ENCODE measurements at places on chromosomes 1 and 21.

- DNase-seq = no peak
Observed at GRCh38 chr1:85864727-85865126, 156.5 kb upstream of the ZNHIT6 start.

GRCh38 chr1:164685266-164686035 lies 126.5 kb downstream of the PBX1 start:
- no peak for DNase-seq

GRCh38 chr1:47778280-47778679 lies 218.9 kb downstream of the TRABD2B start:
- DNase-seq = no peak

GRCh38 chr1:59505596-59506028 lies 208.7 kb downstream of the FGGY start:
- DNase-seq = no peak

GRCh38 chr1:181077576-181078242 lies 10.8 kb upstream of the IER5 start:
- no peak for DNase-seq

GRCh38 chr1:156675210-156676113 lies 1.7 kb downstream of the NES start:
- DNase-seq = no peak

DNA sequence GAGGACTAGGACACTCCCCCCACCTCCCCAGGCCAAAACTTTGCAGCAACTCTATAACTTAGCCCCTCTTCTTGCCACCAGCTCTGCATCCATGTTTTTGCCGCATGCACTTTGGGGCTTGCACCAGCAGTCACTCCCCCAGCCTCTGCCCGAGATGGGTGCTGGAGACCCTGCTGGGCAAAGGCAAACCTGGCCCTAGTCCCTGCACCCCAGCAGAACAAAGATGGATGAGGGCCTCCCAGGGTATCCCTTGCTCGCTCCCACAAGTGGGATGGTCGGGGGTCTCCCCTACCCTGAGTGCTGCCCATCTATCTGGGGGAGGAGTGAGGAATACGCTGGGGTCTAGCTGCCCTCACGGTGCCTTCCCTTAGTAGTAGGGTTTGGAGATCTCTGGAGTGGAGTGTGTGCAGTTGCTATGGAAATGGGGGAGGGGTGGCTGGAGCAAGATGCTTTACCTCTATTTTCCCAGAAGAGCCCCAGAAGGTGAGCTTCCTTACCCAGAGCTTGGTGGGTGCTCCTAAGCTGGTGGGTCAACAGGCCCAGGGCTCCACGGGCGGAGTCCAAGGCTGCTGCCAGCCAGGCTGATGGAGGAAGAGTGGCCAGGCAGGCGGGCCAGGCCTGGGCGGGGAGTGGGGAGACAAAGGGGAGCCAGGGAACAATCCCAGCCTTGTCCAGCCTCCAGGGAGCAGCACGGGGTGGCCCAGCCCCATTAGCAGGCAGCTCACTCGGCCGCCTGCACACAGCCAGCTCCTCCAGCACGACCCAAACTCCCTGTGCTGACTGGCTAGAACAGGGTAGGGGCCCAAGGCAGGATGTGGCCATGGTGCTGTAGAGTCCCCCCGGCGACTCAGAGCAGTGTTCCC lies at the start of gene PAQR6:
Gene PAQR6 (minus strand): TSS at position 597 of the 863 bp plus-strand sequence. CDS start 1,325 bp downstream, outside the sequence.
- DNase-seq = no peak

GRCh38 chr21:37424396-37424795 lies 57.8 kb downstream of the DYRK1A start:
- no peak for DNase-seq

GRCh38 chr1:82604524-82604923 lies 803.8 kb downstream of the ADGRL2 start:
- no peak for DNase-seq

- no peak for DNase-seq
Observed at GRCh38 chr1:230507236-230507635, 81.1 kb upstream of the PGBD5 start.

- no peak for DNase-seq
Observed at GRCh38 chr1:70993798-70994197, 53.8 kb downstream of the PTGER3 start.

GRCh38 chr21:42991992-42992740 lies 17.8 kb downstream of the PKNOX1 start:
- DNase-seq = no peak

DNA sequence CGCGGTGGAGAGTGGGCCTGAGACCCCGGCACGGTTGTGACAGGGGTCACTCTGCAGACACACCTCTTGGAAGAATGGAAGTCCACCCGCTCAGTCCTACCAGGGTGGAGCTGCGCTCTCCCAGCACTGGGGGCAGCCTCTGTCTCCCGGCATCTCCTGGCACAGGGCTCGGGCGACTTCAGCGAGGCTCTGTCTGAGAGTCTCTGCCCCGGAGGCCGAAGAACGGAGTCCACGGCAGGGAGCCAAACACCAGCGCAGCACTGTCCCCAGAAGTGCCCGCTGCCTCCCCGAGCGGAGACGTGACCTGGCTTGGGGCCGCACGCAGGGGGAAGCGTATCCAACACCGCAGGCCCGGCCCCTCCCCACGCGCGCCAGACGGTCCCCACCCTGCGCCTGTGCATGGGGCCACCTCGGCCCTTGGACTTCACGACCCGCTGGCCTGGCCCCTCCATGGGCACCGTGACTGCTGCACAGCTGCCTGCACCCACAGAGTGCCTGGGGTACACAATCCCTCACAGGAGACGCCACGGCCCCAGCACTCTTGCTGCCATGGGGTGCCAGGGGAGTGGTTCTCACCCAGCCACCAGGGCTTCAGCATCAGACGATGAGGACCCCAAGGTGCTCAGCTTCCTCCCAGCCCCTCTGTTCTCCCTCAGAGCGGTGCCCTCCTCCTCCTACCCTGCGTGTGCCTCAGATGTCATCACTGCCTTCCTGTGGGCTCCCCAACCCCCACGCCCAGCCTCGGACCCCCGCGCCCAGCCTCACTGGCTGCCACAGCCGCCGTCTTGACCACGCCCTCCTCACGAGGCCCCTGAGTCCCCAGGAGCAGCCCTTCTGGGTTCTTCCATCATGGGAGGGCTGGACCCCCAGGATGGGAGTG lies 14.9 kb upstream of the RNF223 start:
- no peak for DNase-seq

DNA sequence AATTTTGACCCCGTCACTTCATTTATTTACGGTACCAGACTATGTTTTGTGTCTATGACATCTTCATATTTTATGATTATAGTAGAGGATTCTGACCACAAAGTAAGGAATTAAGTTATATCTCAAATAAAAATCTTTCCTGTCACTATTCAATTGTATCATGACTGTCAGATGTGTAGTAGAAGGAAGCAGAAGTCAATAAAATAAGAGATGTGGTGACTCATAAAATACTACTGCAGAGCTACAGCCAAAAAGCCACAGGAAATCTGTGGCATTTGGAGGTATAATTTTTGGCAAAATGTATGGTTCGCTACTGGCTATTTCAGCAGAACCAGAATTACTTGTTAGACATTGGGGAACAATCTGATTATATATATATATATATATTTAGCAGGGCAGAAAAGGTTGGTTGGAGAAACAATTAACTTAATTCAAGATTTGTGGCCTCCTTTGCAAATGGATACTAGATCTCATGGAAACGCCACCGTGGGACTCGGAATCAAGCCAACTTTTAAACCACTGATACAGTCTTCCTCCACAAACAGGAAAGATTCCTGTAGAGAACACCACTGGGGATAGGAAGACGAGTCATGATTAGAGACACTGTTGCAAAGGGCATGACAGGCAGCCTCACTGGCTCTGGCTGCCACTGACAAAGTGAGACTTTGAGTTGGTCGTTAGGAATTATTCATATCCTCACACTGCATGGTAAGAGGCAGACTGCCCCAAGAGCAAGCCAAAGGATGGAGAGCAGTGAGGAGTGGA lies 5.1 kb downstream of the FCRL2 start:
- no peak for DNase-seq

- DNase-seq = no peak
Observed at GRCh38 chr1:165763442-165763841, 5.2 kb downstream of the TMCO1 start.

DNA sequence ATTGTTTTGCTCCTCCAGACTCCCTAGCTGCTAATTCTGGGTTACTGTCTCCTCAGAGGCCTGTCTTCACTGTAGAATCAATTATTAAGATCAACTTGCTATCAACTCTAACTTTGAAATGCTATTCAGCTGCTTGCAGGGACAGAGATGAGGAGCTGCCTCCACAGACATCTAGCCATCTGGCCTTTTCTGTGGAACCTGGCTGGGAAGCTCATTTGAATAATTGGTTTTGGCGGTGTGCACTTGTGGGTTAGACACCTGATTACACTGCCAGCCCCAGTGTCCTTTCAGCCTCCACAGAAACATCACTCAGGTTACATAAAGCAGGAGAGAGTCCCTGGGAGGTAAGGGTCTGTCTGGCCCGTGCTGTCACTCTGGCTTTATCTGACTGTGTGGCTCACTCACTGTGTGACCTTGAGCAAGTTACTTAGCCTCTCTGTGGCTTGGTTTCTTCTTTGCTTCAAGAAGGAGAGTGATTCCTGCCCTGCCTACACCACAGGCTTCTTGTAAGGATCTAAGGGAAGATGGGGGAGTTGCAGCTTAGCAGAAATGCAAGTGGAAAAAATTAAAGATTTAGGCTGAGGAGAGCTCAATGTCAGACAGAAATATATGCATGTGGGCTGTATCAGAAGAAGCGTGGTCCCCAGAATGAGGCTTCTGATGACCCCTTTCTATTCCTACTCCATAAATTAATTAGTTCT lies 131.6 kb downstream of the BEND5 start:
- no peak for DNase-seq

DNA sequence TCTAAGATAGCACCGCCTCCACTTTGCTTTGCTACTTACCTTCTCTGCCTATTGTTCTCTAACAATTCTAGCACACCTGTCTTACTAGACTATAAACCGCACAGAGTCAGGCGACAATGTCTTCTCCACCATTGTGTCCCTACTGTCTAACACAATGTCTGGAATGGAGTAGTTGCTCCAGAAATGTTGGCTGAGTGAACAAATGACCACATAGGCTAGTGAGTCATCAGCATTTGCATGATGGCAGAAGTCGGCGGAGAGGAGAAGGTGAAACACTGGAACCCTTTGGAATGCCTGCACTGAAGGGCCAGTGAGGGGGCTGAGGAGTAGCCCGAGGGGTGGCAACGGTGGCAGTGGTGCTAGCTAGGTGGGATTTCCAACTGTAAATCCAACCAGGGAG lies 14.0 kb upstream of the PABPC4 start:
- no peak for DNase-seq

DNA sequence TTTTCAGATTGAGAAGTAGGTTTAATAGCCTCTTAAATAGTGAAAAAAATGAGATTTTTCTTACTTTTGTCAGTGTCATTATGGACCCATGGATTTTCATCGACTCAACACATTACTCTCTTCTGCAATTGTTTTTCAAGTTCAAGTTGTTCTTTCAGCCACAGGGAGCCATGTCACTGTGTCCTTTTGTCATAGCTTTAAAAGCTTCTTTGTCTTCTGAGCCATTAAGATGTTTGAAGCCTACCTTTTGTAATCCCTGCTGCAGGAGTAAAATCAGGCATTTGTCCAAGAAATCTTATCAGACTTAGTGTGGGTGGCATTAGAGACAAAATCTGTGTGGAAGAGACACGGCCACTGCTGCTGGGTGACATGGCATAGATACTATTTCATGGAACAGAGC lies 92.8 kb upstream of the ZP4 start:
- no peak for DNase-seq

GRCh38 chr1:14190508-14190907 lies 408.0 kb upstream of the KAZN start:
- no peak for DNase-seq

DNA sequence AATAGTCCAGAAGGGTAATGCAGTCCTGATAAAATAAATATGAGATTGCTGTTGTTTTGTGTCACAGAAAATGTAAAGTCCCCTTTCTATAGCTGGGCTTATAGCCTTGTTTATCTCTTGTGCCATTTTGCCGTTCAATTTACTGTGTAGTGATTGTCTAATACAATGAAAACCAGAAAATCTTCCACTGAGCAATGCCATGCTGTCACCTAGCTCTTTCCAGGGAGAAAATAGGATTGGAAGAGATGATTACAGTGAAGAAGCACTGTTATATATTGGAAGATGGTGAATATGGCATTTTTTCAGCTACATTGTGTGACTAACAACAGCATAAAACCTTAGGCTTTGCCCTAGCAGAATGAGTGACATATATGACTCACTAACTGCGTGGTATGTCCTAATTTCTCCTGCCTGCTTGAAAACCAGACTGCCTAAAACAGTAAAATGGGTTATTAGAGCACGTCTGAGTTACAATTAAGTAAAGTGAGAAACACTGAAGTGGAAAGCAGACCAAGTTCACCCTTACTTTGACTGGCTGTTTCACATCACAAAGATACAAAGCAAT lies 332.4 kb upstream of the ZP4 start:
- no peak for DNase-seq

Data from effector memory CD4-positive, alpha-beta T cell (primary cell).